ENCODE measurements at places on chromosomes 1 and 21.

DNA sequence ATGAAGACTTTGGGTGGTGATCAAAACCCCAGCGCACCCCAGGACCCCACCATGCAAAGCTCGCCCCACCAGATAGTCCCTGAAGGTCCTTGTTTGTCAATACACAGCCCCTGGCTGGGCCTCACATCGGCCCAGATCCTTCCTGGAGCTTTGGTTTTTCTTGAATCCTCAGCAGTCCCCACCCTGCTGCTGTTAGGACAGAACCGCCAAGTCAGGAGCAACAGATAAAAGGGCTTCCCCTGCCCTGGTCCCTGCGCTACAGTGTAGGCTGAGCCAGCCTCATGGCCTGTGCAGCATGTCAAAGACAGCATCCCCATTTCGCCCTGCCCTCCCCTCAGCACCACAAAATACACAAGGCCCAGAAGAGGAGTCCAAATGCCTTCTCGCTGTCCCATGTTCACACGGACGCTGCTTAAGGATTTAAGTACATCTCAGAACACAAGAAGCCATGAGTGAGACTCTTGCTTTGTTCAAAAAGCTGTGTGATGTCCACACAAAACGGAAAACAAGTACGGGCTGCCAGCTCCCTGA lies 65.7 kb downstream of the PSMG1 start:
- no peak overlapping the region for H3K27ac ChIP-seq
- H3K4me1 ChIP-seq, result peaks cover 6% of the 10 kb centered on the region
- DNase-seq, result no peak
- H3K4me3 ChIP-seq, result no peak overlapping the region
- H3K36me3 ChIP-seq, result no peaks in the 10 kb centered on the region
- peaks cover 5% of the 10 kb centered on the region for H3K27me3 ChIP-seq

DNA sequence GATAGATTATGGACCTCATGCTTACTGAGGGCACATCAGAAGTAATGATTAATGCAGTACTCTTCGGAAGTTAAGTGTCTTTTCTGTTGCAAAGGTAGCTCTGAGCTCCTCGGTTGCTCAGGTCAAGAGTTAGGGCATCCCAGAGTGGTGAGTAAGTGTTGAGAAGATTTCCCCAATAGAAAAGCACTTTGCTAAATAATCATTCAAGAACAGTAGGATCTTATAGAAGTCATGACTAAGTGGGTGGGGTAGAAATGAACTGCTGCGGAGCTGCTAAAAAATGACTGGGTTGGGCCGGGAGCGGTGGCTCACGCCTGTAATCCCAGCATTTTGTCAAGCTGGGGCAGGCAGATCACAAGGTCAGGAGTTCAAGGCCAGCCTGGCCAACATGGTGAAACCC lies 648.6 kb upstream of the CAMK1G start:
- no peak overlapping the region for H3K27ac ChIP-seq
- H3K4me3 ChIP-seq, result no peak overlapping the region
- no peaks in the 10 kb centered on the region for H3K4me1 ChIP-seq
- H3K27me3 ChIP-seq, result peaks cover 3% of the 10 kb centered on the region
- no peaks in the 10 kb centered on the region for H3K36me3 ChIP-seq
- DNase-seq, result no peak

DNA sequence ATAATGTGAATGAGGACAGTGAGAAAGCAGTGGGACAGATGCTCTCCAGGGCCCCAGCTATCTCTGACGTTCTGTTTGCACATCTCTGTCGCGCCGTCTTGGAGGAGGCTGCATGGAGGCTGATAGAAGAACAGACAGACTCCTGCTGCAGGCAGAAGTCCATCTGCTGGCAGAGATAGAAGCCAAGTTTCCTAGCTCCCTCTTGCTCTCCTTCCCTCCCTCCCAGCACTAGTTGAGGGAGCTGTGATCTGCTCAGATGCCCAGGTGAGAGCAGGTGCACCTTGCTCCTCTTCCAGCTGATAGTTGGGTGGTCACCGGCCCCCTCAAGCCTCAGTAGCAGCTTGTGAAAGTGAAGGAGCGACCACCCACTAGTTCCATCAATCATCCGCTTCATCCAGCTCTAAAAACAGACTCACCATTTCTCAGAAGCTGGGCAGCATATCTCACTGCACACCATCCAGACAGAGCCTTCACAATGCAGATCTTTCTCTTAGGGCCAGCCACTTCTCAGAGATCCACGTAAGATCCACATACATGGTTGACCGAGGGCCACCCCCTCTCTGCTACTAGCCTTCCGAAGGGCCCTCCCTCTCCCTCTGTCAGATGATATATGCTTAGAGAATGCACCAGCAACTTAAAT lies 12.9 kb downstream of the LRRN2 start:
- no peak overlapping the region for H3K4me3 ChIP-seq
- DNase-seq, result no peak
- H3K36me3 ChIP-seq, result no peaks in the 10 kb centered on the region
- H3K27ac ChIP-seq, result no peak overlapping the region

- DNase-seq, result no peak
Measured at GRCh38 chr21:29465546-29465945, 166.8 kb downstream of the BACH1 start.

- no peak for DNase-seq
- no peak overlapping the region for H3K4me3 ChIP-seq
- peaks cover 3% of the 10 kb centered on the region for H3K4me1 ChIP-seq
Measured at GRCh38 chr21:38875694-38876492, 70.2 kb downstream of the ETS2 start.

DNA sequence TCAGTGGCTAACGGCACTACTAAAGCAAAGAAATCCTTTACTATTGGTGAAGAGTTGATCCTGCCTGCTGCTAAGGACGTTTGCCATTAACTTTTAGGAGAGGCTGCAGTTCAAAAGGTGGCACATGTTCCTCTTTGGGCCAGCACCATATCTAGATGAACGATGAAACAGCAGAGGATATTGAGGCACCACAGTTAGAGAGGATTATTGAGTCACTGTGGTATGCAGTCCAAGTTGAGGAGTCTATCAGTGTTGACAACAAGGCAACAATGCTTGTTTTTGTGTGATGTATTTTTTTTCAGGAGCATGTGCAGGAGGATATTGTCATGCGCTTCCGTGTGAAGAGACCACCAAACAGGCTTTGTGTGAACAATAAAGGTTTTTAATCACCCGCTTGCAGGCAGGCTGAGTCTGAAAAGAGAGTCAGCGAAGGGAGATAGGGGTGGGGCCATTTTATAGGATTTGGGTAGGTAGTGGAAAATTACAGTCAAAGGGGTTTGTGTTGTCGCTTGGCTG lies 80.9 kb downstream of the UCHL5 start:
- no peaks in the 10 kb centered on the region for H3K36me3 ChIP-seq
- H3K4me3 ChIP-seq, result no peak overlapping the region
- H3K27me3 ChIP-seq, result no peaks in the 10 kb centered on the region
- H3K4me1 ChIP-seq, result peaks cover 18% of the 10 kb centered on the region
